ENCODE measurements at places on chromosomes 13 and 19.

GRCh38 chr19:5451494-5451893 lies 3.7 kb upstream of the ZNRF4 start:
- DNase-seq: no peak

GRCh38 chr13:24625870-24626849 lies 54.0 kb upstream of the ATP12A start:
- DNase-seq: no peak

DNA sequence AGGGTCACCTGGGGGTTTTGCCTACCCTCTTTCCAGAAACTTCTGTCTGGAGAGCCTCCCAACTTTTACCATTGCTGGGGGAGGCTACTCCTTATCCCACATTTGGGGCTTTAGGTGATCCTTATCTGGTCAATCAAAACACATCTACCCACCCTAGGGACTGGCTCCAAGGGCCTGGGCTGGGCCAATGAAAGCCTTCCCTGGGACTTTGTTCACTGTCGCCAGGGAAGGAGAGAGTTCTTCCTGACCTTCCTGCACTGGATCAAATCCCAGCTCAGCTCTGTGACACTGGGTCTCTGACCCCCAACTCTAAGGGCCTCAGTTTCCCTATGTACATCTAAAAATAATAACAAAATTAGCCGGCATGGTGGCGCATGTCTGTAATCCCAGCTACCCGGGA lies 11.1 kb downstream of the DOCK6 start:
- no peak for DNase-seq

- no peak for DNase-seq
Observed at GRCh38 chr13:98436233-98436910, 140.5 kb downstream of the STK24 start.

- no peak for DNase-seq
Observed at GRCh38 chr13:30037766-30038165, 187.3 kb upstream of the UBL3 start.

GRCh38 chr19:1466461-1467214 lies 12.4 kb downstream of the C19orf25 start:
- no peak for DNase-seq

- no peak for DNase-seq
Observed at GRCh38 chr19:40630571-40631160, 29.5 kb downstream of the LTBP4 start.

DNA sequence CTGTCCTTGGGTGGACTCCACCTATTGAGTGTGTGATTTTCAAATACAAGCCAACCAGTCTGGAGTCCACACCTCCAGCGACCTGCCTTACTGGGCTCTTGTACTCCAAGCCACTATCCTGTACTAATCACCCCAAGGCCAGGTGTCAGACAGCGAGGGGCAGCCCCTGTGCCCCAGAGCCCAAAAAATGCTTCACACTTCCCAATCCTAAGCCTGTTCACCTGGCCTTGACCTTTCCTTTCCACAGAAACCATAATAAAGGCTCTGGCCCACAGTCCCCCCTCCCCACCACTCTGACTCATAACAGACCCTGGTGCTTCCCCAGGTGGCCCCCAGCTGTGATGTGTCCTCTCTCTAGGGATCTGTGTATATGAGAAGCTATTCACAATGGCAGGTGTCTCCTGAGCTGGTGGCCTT lies 3.9 kb downstream of the CD209 start:
- no peak for DNase-seq

GRCh38 chr13:26247011-26247410 lies 6.9 kb upstream of the CDK8 start:
- DNase-seq: no peak

- DNase-seq: no peak
Observed at GRCh38 chr19:50315773-50316448, 13.3 kb downstream of the KCNC3 start.

Data from inflammatory macrophage (primary cell).